ENCODE measurements at places on chromosomes 6 and 20.

GRCh38 chr6:32113386-32114352 lies 4.5 kb upstream of the TNXB start:
- DNase-seq, result peak; percentile 27

DNA sequence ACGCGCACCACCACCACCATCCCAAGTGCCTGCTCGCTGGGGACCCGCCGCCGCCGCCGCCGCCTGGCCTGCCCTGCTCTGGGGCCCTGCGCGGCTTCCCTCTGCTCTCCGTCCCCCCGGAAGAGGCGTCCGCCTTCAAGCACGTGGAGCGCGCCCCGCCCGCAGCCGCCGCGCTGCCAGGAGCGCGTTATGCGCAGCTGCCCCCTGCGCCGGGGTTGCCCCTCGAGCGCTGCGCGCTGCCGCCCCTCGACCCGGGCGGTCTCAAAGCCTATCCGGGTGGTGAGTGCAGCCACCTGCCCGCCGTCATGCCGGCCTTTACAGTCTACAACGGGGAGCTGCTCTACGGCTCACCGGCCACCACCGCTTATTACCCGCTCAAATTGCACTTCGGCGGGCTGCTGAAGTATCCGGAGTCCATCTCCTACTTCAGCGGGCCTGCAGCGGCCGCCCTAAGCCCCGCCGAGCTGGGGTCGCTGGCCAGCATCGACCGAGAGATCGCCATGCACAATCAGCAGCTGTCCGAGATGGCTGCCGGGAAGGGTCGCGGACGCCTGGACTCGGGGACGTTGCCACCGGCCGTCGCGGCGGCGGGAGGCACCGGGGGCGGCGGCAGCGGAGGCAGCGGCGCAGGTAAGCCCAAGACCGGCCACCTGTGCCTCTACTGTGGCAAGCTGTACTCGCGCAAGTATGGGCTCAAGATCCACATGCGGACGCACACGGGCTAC lies 7.2 kb downstream of the PRDM13 start:
- DNase-seq, result no peak

DNA sequence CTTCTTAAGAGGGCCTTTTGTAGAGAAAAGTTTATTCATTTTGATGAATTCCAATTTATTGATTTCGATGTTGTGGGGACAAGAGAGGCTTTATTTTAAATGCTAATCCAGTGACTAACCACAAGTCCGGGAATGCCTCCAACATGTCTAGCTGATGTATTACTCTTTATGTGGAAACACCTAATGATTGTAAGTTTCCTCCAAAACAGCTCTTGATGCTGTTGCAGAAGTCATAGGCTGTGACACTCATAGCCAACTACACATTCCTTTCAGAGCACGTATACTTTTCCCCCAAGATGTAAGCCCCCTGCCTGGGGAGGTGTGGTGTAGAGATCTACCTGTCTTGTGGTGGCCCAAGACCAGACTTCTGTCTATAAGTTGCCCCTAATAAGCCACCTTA lies 61.3 kb upstream of the RNF24 start:
- DNase-seq, result no peak

GRCh38 chr20:9968015-9968414 lies 66.8 kb upstream of the ANKEF1 start:
- no peak for DNase-seq

DNA sequence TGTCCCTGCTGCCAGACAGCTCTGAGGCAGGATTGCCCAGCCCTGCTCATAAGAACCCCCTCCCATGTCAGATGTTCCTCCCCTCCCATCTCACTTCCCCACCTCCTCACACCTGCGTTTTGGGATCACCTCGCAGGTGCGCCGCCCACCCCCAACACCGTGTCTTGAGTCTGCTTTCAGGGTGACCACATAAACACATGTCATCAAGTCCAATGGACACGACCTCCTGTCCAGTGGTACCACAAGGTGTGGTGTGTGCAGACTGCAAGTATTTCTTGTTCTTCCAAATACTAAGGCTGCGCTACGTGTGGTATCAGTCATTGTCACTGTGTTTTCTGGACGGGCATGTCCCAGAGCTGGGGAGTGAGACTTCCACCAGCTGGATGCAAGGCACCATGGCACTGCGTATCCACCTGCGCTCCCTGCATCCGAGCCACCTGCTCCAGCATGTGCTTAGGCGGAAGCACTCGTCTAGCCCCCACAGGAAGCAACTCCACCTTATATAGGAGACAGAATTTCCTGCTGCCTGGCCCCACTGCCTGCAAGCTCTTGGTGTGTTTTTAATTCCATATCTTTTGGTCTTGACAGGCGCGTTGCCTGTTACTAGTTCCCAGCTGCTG lies 119.7 kb upstream of the NXT1 start:
- DNase-seq, result no peak

GRCh38 chr6:165872811-165873210 lies 209.8 kb upstream of the PDE10A start:
- DNase-seq, result no peak

DNA sequence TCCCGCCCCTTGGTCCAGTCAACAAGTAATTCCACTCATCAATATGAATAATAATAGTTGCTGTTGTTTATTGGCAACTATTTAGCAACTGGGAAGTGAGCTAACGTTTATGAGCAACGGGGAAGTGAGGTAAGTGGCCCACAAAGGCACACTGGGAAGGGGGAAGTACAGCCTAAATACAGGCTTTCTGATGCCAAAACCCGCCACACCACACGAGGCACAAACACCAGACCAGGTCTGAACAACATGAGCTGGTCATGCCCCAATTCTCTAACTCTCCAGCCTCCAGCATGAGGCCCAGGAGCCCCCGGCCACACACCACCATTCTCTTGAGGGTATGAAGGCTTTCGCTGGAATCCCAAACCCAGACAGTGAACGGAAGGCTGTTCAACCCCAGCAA lies 50.8 kb downstream of the PREX1 start:
- DNase-seq, result no peak

DNA sequence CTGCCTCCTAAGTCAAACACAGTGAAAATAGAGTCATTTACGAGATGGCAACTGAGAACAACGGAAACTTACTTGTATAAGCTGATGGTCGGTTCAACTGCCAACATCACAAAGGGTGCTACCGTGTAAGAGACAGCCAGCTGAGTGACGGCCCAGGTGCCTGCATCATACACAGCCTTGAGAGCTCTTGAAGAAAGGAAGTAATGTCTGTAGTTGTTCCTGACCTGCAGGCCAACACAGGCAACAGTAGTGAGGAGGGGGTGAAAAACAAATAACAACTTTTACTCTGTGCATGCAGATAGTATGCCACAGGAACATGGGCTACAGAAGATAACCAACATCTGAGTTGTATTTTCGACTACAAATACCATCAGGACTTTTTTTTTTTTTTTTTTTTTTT lies 102.7 kb downstream of the MBOAT1 start:
- no peak for DNase-seq

DNA sequence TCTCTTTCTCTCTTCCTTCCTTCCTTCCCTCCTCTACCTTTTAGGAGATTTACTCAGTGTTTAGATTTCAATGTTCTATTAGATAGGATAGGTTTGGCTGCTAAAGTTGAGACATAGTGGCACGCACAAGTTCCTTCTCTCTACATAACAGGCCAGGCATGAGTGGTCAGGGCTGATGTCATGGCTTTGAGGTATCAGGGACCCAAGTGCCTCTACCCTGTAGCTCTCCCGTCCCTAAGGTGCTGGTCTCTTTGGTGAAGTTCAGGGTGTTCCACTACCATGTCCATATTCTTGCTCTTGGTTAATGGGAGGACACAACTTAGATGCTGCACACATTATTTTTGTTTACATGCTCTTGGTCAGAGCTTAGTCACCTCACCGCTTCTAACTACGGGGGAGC lies 245.3 kb downstream of the QKI start:
- no peak for DNase-seq

- DNase-seq, result no peak
Measured at GRCh38 chr20:58639182-58640146, 11.6 kb upstream of the STX16 start.

DNA sequence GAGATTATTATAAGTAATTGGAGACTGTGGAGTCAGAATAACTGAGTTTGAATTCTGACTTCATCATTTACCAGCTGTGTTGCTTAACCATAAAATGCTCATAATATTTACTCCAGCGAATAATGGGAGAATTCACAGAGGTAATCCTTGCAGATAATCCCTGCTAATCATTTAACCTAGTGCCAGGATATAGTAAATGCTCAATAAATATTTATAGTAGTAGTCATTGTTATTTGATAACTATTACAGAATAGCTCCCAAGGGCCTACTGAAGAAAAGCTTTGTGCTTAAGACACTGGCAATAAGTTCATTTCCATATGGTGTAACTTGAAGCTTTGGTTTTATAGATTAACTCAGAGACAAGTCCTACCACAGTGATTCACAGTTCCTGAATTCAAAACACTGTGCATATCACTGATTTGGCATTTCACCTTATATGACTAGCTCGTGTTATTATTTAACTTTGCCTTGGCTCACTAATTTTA lies 208.8 kb upstream of the PLCB4 start:
- peak; percentile 94 for DNase-seq

GRCh38 chr6:119241111-119241465 lies 108.5 kb downstream of the MAN1A1 start:
- DNase-seq, result peak; percentile 14

- DNase-seq, result no peak
Measured at GRCh38 chr6:155461556-155461955, 5.9 kb upstream of the NOX3 start.

DNA sequence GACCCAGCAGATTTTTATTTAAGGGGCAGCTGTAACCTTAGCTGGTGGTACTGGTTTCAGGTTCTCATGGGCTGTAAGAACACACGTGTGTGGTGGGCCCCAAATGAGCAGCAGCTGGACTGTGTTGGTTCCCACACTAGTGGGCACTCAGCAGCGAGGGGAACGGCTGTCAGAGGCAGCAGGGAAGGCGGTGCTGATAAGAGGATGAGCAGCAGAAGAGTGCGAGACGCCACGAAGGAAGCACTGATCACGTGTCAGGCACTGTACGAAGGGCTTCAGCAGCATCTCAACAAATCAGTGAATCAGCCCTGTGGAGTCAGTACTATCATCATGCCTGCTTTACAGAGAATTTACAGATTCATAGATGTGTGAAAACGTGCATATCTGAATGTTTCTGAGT lies 41.0 kb upstream of the EMILIN3 start:
- DNase-seq, result no peak

DNA sequence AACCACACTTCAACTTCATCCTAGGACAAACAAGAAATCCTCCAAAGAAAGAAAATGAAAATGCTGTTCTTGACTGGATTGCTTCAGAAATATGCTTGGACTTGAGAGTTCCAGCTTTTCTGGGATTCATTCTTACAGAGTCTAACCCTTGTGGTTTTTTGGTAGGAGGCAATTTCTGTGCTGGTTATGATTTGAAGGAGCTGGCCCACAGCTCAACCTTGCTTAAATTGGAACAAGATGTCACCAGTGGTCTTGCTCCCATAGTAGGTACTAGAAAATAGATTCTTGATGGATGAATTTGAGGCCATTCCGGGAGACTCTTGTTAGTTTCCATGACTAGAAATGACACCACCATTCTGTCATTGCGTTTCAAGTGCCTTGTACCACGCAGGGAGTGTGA lies 54.3 kb upstream of the BMP6 start:
- no peak for DNase-seq

GRCh38 chr20:49890471-49891361 lies 24.6 kb downstream of the SPATA2 start:
- no peak for DNase-seq

- no peak for DNase-seq
Measured at GRCh38 chr6:30158475-30159040, 2.5 kb downstream of the TRIM10 start.

DNA sequence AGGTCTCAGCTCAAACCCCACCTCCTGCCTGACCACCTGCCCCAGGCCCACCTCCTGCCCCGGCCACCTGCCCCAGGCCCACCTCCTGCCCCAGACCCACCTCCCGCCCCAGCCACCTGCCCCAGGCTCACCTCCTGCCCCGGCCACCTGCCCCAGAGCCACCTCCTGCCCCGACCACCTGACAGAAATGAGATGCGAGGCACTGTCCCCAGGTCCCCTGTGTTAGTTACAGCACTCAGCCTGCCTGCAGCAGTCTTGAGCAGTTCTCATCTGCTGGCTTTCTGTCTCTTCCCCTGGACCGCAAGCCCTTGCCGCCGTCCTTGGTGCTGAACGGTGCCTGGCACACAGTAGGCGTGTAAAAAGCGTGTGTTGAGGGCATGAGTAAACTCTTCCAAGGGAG lies 79.5 kb downstream of the CDH4 start:
- no peak for DNase-seq

DNA sequence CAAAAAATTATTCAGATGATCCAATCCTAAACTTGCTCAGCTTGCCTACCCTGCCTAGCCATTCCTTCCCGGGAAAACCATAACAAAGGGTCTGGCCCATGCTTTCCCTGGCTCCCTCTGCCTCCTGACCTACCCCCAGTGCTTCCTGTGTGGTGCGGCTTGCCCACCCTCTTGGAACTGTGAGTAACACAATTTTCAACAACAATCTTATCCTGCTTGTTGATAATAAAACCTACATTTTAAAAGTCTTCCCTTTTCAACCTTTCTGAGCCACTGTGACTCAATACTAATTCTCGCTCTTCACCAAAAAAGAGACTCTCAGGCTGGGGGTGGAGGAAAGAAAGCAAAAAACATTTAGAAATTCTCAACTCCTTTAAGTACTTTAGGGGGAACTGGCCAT lies 18.0 kb downstream of the EXOC2 start:
- DNase-seq, result no peak

DNA sequence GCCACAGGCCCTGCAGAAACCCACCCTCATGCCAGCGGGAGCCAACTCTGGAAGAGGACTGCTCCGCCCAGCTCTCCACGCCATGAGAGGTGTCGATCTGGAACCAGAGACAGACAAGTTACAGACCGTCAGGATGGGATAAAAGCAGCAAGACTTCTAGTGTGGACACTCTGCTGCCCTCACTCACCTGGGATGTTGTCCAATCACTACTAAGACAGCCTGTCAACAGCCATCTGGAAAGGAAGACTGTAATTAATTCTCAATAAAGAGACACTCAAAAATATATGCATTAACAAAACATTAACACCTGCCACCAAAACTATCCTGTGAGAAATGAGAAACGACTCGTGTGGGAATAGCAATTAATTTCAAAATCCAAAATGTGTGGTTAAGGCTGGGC lies 28.3 kb downstream of the SLC2A4RG start:
- no peak for DNase-seq

GRCh38 chr20:6654513-6655252 lies 112.8 kb upstream of the BMP2 start:
- DNase-seq, result no peak

GRCh38 chr6:162100096-162100495 lies 627.5 kb downstream of the PRKN start:
- DNase-seq, result no peak

All from kidney glomerular epithelial cell (primary cell).